ENCODE measurements at places on chromosomes 1 and 21.

DNA sequence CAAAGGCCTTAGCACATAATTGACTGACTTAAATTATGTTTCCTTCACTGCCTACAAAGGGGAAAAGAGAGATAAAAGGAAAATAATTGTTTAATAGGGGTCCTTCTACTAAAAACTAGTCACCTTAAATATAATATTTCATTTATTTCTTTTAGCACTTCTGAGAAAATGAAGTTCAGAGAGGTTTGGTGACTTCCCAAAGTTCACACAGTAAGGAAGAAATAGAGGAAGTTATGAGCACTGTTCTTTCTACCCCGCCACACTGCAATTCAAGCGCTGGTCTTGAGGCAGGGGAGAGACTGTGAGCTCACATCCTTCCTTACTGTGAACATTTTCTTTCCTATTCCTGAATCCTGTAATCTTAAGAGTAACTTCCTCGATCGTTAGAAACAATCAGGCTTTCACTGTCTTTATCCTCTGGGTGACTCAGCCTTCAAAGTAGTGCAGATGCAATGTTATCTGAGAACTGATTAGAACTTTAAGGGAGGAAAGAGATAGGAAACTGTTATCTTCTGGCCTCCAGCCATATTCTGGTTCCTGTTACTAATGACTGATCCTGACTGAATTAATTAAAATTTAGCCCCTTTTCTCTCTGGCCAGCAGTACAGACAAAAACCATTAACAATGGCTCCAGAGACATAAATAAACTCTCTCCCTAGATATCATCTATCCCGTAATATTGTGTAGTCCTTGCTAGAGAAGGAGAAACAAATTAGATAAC, 6.8 kb downstream of the RGS5 start:
- no peak for DNase-seq

DNA sequence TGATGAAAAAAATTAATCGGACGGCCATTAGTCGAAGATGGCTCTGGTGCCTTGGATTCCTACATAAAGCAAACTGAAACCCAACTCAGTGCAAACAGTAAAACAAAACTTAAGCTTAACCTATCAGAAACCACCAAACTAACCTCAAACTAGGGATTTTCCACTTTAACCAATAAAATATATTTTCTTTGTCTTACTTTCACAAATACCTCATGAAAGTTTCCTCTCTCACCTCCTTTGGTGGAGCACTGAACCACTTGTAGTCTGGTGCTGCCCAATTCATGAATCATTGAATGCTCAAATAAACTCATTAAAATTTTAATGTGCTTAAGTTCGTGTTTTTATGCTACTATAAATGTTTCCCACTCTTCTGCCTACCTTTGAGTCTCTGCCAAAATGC, 7.0 kb downstream of the ADORA3 start:
- no peak for DNase-seq

DNA sequence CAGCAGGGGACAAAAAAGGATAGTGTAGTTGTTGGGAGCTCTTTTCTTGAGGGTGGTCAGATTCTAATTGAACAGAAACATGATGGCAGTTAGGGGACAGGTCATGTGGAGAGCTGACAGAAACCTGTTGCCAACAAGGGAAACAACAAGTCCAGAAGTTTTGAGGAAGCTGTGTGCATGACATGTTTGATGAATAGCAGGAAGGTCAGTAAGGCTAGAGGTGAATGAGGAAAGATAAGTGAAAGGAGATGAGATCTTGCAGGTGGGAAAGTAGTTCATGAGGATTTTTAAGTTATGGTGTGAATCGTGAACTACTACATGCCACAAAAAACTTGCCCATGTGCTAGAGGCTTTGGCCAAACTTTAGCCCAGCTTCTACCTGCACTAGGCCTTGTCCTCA, 1817.4 kb downstream of the MRPL39 start:
- no peak for DNase-seq

DNA sequence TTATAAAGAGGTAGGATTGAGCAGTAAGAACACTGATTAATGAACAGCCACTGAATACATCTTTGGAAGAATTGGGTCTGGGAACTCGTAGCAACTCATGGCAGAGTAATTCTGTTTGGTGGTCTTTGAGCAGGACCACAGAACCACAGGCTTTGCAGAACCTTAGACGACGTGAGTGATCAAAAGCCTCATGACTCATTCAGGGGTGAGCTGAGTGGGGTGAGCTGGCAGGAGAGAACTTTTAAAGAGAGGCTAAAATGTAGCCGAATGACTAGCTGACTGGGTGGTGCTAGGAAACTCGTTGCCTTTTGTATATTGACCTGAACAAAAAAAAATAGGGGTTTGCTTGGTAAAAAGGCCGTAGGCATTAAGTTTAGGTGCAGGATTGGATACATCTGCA, 313.8 kb downstream of the TGFB2 start:
- no peak for DNase-seq

GRCh38 chr1:22518379-22518778, 44.9 kb upstream of the EPHA8 start:
- DNase-seq = no peak

GRCh38 chr1:19739628-19740027, 60.1 kb downstream of the TMCO4 start:
- DNase-seq = no peak

DNA sequence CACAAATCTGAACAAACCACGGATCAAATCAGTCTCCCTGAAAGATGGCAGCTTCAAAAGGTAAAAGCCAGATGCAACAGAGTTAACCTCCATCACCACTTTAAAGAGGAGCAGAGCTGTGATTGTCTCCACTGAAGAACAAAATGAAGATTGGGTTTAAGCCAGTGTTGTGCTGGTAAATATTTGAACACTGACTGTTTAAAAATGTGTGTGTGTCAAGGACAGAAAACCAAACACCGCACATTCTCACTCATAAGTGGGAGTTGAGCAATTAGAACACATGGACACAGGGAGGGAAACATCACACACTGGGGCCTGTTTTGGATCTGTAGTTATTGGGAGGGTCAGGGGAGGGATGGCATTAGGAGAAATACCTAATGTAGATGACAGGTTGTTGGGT, 83.9 kb downstream of the ST6GALNAC5 start:
- DNase-seq = no peak

Data from activated CD8-positive, alpha-beta memory T cell treated with anti-CD3 and anti-CD28 coated beads for 48 hours (primary cell).